ENCODE measurements at places on chromosomes 3 and 15.

DNA sequence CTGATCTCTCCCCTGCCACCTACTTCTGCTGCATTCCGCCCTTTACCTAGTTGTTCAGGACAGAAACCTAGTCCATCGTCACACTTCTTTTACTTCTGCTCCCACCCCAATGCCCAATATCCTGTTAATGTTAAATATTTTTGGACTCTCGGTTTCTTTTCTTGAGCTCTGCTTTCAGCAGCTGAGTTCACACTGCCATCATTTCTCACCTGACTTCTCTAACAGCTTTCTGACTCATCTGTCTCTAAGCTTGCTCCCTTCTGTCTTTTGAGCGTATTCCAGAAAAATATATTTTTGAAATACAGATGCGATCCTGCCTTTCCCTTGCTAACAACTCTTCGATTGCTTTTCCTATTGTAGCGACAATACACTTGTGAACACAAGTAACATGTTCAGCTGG lies 183.4 kb downstream of the KLHL25 start:
- DNase-seq, result no peak

- no peak for DNase-seq
Measured at GRCh38 chr3:39343076-39343717, 13.7 kb downstream of the CCR8 start.

GRCh38 chr3:191393146-191393545 lies 62.8 kb upstream of the UTS2B start:
- no peak for DNase-seq

GRCh38 chr3:114411811-114412803 lies 118.3 kb downstream of the TIGIT start:
- no peak for DNase-seq

- no peak for DNase-seq
Measured at GRCh38 chr3:196694941-196695848, 16.9 kb downstream of the CEP19 start.

- DNase-seq, result no peak
Measured at GRCh38 chr3:45509038-45509767, 85.3 kb upstream of the LIMD1 start.

DNA sequence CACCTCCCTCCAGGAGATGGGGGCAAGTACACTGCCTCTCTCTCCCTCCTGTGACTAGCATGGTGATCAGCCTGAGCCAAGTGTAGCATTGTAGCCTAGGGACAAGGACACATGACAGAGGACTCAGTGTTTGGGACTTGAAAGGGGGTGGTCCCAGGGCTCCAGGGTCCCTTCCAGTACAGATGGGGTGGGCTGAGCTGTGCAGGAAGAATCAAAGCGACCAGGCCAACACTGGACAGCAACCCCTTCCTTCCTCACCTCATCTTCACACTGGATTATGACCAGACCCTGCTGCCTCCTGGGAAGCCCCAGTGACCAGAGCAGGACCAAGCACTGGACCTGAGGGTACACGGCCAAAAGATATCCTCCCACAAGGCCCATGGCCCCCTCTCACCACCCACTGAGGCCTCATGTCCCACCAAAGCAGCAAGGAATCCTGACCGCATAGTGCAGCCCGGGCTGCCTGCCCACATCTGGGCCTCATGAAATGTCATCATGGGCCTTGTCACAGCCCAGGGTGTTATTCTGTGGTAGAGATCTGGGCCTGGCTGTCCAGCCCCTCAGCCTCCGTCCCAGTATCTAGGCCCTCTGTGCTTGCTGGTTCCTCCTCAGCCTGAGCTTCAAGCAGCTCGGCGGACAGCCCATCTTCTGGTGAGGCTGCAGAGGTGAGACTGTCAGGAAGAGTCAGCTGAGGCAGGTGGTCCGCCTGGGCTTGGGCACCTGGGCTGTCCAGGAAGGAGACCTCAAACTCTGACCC lies 9.5 kb downstream of the GORASP1 start:
- no peak for DNase-seq

DNA sequence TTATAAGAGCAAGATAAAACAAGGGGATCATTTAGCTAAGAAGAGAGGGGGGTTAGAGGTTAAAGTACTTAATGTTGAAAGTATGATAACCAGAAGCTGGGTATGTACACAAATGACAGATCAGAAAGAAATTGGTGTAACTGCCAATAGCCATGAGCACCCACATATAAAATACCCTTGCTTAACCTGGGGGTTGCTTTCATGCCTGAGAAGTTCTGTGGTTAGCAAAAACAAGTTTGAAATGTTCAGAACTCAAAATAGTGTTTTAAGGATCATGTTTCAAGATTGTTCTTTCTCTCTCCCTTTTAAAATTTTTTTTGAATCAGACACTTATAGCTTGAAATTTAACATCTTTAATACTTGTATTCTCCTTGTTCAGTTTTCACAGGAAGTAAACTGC lies 321.4 kb upstream of the GBE1 start:
- DNase-seq, result no peak

DNA sequence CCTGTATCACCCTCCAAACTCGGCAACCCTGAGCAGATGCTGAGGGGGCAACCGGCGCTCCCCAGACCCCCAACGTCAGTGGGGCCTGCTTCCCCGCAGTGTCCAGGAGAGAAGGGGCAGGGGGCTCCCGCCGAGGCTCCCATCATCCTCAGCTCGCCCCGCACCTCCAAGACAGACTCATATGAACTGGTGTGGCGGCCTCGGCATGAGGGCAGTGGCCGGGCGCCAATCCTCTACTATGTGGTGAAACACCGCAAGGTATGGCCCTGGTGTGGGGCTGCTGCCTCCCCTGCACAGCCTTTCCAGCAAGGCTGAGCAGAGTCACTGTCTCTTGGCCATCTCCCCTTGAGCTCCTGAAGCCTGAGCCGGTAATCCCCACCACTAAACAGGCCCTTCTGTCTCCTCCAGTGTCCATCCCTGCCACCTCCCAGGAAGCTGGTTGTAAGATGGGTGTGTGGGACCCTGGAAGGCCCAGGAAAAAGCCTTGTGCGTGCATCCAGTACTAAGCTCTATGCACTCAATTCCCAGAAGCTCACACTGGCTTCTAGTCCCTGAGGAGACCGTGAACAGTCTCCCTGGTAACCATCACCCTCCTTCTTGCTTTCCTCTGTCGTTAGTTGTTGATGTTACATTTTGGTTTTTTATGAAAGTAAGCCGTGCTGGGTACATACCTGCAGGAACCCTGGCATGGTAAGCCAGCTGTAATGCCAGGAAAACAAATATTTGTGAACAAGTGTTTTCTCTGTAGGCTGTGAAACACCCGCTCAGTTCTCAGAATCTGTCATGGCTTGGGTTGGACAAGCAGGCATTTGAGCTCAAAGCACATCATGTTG lies 63.3 kb downstream of the BOC start:
- DNase-seq, result no peak

DNA sequence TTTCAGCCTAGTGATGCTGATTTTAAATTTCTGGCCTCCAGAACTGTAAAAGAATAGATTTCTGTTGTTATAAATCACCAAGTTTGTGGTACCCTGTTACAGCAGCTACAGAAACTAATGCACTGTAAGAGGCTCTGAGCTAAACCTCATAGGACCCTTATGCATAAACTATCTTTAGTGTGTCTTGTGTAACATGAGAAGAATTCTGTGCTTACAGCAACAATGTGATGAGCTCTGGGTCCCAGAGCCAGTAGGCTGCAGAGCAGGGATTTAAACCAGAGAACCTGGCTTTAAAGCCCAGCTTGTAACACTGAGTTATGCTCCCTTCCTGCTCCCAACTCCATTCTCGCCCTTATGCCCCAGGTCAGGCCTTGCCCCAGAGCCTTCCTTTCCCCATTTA lies 113.1 kb downstream of the THSD4 start:
- no peak for DNase-seq

GRCh38 chr3:165751637-165752036 lies 85.6 kb downstream of the BCHE start:
- no peak for DNase-seq

GRCh38 chr3:194395778-194396538 lies 3.1 kb downstream of the GP5 start:
- DNase-seq, result no peak

DNA sequence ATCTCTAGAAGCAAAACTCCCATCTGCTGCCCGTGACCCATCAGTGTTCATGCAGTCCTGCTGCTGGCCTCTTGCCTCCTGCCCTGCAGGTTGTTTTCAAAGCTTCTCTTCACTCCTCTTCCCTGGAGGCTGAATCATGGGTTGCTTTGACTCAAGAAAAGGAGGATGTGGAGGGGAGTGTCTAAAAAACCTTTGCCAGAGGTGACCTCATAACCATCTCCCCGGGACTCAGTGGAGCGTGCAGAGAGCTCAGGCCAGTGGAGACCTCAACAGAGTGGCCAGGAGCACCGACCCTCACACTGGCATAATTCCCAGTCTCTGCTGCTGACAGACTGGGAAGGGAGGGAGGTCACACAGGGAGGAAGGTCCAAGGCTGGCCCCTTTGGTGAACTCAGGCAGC lies 60.9 kb upstream of the ITGA11 start:
- no peak for DNase-seq

DNA sequence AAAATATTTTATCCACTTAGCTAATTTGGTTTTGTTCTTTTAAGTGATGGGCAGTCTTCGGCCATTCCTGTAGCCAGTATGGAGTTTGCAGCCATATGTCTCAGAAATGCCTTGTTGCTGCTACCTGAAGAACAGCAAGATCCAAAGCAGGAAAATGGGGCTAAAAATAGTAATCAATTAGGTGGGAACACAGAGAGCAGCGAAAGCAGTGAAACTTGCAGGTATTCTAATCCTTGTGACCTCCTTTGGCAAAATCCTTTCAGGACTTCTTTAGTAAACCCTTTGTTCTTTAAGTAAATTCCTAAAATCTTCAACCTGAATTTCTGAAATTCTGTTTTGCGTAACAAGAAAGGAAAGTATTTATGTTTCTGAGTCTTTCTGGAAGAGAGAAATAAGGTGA lies 49.8 kb downstream of the CNOT10 start:
- DNase-seq, result no peak

DNA sequence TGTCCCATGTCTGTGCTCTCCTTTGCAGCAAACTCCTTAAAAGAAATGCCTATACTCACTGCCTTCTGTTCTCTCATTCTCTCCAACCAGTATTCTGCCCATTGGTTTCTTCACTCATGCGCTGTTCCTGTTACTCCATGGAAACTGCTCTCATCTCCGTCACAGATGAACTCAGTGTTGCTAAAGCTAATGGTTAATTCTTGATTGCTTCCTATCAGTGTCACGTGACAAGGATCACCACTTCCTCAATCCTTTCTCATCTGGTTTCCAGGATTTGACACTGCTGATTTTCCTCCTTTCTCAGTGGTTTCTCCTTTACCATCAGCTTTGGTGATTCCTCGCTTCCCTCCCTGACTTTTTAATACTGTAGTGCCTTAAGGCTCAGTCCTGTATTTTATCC lies 2.6 kb downstream of the DPH3 start:
- no peak for DNase-seq

- no peak for DNase-seq
Measured at GRCh38 chr3:8649757-8650156, 5.2 kb upstream of the SSUH2 start.

GRCh38 chr3:193902607-193903511 lies 233.1 kb upstream of the HES1 start:
- no peak for DNase-seq

DNA sequence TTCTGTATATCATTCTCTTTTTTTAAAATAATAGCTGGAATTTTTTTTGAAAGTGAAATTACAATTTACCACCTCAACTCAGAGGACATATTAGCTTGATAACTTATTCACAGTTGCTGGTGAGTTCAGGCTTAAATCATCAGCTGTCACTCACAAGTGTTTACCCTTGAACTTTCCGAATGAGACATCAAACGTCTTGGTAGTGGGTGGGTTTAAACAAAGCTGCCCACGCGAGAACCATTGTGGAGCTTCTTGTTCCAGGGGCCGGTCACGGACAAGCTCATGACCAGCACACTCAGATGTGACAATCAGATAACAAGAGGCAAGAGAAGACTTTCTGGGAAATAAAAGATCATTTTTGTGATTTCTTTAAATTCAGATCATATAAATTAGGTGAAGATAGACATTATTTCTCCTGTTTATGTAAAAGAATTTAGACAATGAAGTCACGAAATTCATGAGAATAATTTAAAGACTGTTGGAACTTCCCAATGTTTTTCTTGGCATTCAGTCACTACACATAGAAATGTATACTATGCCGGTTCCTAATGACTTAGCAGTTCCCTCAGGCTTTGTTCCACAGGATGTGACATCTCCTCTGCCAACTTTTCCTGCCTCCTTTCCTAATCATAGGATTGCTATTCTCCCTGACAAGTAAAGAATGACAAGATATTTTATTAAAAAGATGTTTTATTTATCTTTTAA lies 29.3 kb downstream of the BTD start:
- DNase-seq, result no peak

- no peak for DNase-seq
Measured at GRCh38 chr3:10518506-10519150, 13.2 kb upstream of the ATP2B2 start.

DNA sequence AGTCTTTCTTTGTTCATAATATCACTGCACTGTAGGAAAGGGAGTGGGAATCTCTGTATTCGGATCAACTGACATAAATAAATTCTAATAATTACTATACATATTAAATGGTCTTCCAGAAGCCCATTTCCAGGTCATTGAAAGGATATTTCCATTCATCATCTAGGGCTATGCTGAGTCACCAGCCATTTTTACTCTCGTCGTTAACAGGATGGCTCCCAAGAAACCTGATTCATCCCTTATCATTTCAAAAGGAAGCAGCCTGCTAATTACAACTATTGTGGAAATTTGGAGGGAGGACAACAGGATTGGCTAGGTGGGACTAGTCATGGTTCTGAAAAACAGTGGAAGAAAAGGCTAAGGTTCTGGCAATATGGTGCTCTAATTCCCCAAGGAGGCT lies 13.6 kb downstream of the GMNC start:
- no peak for DNase-seq

- no peak for DNase-seq
Measured at GRCh38 chr3:153038779-153039178, 123.2 kb upstream of the RAP2B start.
